Epithelial cell of alveolus of lung (primary cell): ENCODE measurements at places on chromosomes 12 and 14. TPM values are rescaled to one million over a fixed set of nuclear protein-coding genes. Genes with fewer than 3 reads are reported as not detected.

SLC25A29 gene
- 16.5 and 51.0 TPM in 2 replicates for total RNA-seq

ERBB3 gene
- 0.64 and 1.8 TPM in 2 replicates for total RNA-seq

SLCO1C1 gene
- total RNA-seq = 0.48 TPM in 1 of 2 replicates, not detected in the other

C1R gene
- 250 and 966 TPM in 2 replicates for total RNA-seq

SLC4A8 gene
- total RNA-seq = 1.9 and 3.4 TPM in 2 replicates

SYT10 gene
- not detected in 2 replicates for total RNA-seq

CELA1 gene
- total RNA-seq = not detected in 2 replicates

REP15 gene
- 1.8 TPM in 1 of 2 replicates, not detected in the other for total RNA-seq

CEBPE gene
- not detected in 2 replicates for total RNA-seq

SMCO2 gene
- not detected in 2 replicates for total RNA-seq

OLR1 gene
- total RNA-seq = 4.0 and 10.1 TPM in 2 replicates

PTPN21 gene
- total RNA-seq = 5.2 and 5.7 TPM in 2 replicates

BBS10 gene
- total RNA-seq = 11.5 and 21.3 TPM in 2 replicates

PTPRO gene
- total RNA-seq = 0.39 and 0.72 TPM in 2 replicates

RAD51AP1 gene
- total RNA-seq = 4.9 and 12.3 TPM in 2 replicates

ESRRB gene
- not detected in 2 replicates for total RNA-seq

CPM gene
- total RNA-seq = 5.2 and 5.4 TPM in 2 replicates

APOLD1 gene
- 2.8 and 15.8 TPM in 2 replicates for total RNA-seq

SLC48A1 gene
- total RNA-seq = 11.5 and 18.1 TPM in 2 replicates
